Activated CD4-positive, alpha-beta T cell treated with anti-CD3 and anti-CD28 coated beads, Interleukin-2, amount 50 U/mL, for 24 hours (primary cell): ENCODE measurements at places on chromosomes 5 and 9.

DNA sequence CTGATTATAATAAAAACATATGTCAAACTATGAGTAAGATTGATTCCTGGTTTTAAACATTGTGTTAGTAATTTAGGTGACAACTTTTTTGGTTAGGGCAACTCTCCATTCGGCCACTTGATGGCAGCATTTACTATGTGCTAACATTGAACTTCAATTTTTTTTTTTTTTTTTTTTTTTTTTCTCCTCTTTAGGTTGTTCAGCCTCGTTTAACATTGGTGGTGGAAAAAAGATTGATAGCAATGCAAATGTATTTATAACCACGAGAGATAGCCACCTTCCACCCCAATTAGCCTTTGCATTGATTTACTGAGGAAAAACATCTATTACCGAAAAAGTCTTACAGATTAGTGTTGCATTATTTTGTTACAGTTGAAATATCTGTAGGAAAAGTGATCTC is 159.1 kb downstream of the CSNK1G3 start:
- peak; percentile 21 for DNase-seq

DNA sequence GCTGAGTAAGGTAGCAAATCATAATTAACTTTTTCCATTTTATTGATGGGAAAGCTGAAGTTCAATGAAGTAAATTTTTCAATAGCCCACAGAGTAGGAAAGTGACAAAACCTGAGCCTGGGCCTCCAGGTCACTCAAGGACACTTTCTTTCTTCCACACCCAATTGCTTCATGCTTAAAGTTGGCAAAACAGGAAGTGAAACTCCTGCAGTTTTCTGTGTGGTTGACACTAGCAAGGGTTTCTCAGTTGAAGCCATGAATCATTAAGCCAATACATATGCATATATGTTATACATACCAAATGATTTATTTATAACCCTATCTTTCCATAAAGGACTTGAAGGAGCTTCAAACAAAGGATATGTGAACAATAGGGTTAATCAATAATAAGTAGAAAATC is 13.9 kb downstream of the TLR4 start:
- no peak for DNase-seq

DNA sequence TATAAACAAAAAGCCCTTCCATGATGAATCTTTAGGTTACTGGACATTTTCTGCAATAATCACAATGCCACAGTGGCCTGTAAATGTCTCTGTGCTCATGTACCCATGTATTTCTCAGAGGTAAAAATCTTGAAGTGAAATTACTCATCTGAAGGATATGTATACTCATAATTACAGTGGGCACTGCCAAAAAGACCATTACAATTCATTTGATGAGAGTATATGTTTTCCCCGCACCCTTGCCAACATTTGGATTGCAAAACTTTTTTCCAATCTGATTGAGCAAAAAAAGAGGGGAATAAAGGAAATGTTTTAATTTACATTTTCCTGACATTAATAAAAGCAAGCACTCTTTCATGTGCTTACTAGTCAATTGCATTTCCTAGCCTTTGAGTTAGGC is 110.5 kb downstream of the EPB41L4A start:
- no peak for DNase-seq

DNA sequence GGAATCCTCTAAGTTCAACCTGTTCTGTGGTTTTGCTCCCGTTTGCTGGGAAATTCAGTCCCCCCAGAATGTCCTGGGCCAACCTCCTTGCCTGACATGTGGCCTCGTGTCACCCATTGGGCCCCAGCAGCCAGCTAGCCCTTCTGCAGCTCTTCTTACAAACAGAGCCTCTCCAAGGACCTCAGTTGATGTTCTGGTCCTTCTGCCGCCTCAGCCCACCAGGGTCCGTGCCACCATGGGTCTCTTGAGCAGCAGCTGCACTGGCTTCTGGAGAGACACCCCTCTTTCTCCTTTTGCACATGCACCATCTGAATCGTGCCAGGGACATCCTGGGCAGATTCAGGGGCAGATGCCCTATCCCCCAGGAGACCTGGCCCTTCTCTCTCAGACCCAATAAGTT is 85.0 kb downstream of the LMX1B start:
- DNase-seq, result no peak

- DNase-seq, result no peak
Measured at GRCh38 chr5:154514331-154514730, 36.3 kb upstream of the HAND1 start.

DNA sequence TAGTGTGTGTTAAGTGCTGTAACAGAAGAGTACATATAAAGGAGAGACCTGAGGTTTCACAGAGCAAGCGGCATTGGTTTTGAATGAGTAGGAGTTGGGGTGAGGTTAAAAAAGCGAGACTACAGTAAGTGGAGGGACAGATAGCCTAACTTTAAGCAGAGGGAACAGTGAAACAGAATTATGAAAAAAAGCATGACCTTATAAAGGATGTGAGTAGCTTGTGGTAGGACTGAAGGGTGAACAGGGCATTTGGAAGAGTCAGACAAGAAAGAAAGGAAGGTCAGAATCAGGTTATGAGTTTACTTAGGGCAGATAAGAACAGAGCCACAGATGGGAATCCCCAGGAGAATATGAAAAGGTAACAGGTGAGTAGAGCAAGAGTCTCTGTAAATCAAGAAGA is 22.5 kb downstream of the MSANTD3 start:
- DNase-seq, result no peak

GRCh38 chr5:144092508-144092907 is 78.0 kb downstream of the YIPF5 start:
- DNase-seq, result no peak

DNA sequence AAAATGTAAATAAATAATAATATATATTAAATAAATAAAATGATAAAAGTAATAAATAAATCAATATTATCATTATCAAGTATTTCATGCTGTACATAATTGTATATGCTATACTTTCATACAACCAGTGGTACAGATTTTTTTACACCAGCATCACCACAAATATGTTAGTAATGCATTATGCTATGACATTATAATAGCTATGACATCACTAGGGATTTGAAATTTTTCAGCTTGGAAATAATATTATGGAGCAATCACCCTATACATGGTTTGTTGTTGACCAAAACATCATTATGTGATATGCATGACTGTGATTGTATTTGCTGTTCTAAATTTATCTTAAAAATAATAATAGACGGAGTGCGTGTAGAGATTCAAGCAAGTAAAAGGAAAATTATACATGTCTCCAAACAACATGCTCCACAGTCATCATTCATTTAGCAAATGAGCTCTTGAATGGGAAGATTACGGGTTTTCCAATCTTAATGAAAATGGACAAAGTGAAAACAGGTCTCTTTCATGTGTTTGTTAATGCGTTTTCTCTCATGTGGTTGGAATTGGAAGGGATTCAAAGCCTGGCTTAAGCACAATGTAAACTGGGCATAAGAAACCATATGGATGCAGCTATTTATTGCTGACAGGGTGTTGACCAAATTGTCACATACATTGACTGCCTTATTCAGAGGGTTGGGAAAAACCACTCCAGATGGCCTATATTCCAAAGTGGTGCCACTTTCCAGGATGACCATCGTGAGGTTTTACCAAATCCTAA is 643.0 kb upstream of the RGMB start:
- DNase-seq, result no peak

DNA sequence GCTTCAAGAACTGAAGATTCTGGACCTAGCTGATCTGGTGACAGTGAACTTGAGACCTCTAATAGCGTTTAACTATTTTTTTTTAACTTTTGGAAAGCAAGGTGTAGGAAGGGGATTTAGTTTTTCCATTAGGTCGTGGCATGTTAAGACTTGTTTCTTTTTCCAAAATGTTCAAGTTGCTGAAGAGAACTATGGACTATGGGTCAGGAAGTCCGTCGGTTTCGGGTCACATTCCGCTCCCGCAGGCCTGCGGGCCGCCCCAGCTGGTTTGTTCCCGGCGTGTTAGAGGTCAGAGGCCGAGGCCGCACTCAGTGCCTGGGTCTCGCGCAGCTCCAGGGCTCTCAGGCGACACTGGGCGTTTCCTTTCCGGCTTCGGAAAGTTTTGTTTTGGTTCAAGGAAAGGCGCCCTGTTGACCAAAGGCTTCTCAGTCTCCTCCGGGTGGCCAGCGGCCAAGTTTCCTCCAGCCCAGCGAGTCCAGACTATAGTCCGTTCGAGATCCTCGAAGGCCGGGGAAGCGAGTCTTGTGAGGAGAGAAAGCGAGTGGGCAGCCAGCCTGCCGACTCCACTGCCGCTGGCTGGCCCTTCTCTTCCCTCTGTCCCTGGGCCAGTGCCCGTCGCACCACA is 586 bp upstream of the FCHO2 start:
- no peak for DNase-seq

- no peak for DNase-seq
Measured at GRCh38 chr5:145800181-145800580, 35.0 kb downstream of the PRELID2 start.

DNA sequence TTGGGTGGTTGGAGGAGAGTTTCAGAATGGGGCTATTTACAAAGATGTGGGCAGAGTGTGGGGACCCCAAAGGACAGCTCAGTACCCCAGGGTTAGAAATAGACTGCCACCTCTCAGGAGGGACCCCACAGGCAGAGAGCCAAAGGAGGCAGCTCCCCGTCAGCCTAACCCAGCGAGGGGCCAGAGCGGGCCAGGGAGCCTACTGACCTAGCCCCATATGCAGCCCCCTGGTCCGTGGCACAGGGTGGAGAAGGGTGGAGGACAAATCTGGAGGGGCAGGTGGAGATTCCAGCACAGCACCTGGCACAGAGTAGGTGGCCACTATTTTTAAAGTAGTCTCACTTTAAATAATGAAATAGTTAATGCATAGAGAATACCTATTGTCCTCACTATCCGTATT is 67.2 kb upstream of the ANGPTL2 start:
- no peak for DNase-seq

DNA sequence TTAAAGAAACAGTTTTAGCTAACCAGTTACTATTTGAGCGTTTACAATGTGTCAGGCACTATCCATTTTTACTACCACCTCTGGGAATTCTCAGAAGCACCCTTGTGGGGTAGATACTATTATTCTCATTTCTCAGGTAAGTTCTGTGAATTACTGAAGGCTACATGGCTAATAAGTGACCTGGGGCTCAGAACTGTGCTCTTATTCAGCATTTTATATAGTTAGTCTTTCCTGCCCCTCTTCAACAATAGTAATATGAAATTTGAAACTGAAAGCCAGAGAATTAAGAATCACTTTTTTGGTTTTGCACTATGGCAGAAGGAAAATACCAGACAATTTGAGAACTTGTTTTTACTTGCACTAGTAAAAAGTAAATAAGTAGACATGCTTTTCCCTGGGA is 11.8 kb downstream of the ELL2 start:
- DNase-seq, result no peak

- DNase-seq, result no peak
Measured at GRCh38 chr5:170532935-170533334, 29.1 kb downstream of the KCNIP1 start.

GRCh38 chr9:8904771-8905515 is 1105.4 kb upstream of the DMAC1 start:
- no peak for DNase-seq

GRCh38 chr5:133470841-133471240 is 141.5 kb downstream of the FSTL4 start:
- DNase-seq, result no peak

DNA sequence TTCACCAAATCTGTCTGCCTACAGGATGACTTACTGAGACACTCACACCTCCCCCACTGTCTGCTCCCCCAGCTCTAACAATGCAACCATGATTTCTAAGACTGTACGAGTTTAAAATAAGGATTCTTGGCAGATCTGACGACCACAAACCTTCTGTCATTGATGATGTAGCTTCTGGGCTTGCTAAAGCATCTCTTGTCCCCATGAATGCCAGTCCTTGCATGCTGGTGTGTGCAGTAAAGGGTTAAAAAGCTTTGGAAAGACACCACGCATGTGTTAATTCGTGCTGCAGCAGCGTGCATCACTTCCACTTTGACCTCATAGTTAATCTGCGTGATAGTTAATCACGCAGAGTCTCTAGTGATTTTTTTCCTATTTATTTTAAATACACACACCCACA is 411 bp upstream of the GABRG2 start:
- DNase-seq, result no peak

GRCh38 chr5:94613583-94613982 is 4.8 kb downstream of the KIAA0825 start:
- DNase-seq, result no peak

GRCh38 chr5:142322747-142323479 is 1.9 kb downstream of the SPRY4 start:
- DNase-seq, result no peak

GRCh38 chr9:134424818-134425217 is 98.6 kb downstream of the RXRA start:
- no peak for DNase-seq

GRCh38 chr9:128863647-128864046 is 18.1 kb downstream of the KYAT1 start:
- peak; percentile 83 for DNase-seq

DNA sequence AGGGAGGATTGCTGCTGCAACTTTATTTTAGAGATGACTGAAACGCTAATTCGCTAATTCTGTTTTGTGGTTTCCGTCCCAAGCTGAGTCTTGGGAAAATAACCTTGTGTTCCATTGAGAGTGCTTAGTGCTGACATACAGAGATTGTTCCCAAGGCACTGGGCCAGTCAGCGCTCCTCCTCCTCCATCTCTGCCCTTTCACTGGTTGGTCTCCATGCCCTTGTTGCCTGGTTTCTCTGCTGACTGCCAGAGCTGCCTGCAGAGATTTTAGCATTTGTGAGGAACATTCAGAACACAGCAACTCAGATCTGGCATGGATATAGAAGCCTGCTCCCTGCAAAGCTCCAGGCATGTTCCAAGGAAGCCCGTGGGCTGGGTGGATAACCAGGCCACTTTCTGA is 126.0 kb upstream of the IRX2 start:
- DNase-seq, result no peak

- DNase-seq, result no peak
Measured at GRCh38 chr9:29290516-29290915, 1717.2 kb upstream of the C9orf72 start.

GRCh38 chr9:107016383-107016782 is 153.4 kb downstream of the ZNF462 start:
- DNase-seq, result no peak

- DNase-seq, result no peak
Measured at GRCh38 chr9:27165670-27166069, 56.6 kb downstream of the TEK start.

GRCh38 chr9:77838986-77839385 is 190.9 kb upstream of the GNA14 start:
- no peak for DNase-seq

DNA sequence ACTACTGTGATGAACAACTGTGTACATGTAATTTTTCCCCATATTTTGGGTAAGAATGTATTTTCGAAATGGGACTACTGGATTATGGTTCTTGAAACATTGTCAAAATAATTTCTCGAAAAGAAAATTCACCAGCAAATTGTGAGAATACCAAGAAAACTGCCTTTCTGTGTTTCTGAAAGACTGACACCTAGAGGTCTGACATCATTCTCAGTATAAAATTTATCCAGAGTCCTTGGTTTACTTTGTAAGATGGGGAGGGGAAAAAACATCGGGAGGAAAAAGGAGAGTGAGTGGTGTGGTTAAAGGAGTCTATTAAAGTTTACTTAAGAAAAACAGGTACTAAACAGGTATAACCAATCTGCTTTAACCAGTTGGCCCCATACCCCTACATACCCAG is 149.2 kb downstream of the CEP120 start:
- DNase-seq, result no peak

- DNase-seq, result no peak
Measured at GRCh38 chr5:143932584-143932983, 120.6 kb downstream of the HMHB1 start.

- no peak for DNase-seq
Measured at GRCh38 chr5:61115968-61116367, 46.3 kb downstream of the SMIM15 start.

- no peak for DNase-seq
Measured at GRCh38 chr9:6410633-6411032, 2.4 kb upstream of the UHRF2 start.
